ENCODE measurements at places on chromosomes 1 and 21.

- no peak for DNase-seq
These were observed 43.7 kb upstream of the LRRC7 start for GRCh38 chr1:69524015-69524414.

GRCh38 chr1:212167098-212167497 is 118.1 kb upstream of the PPP2R5A start:
- no peak for DNase-seq

- no peak for DNase-seq
These were observed 35.6 kb downstream of the ADARB1 start for GRCh38 chr21:45109831-45110492.

DNA sequence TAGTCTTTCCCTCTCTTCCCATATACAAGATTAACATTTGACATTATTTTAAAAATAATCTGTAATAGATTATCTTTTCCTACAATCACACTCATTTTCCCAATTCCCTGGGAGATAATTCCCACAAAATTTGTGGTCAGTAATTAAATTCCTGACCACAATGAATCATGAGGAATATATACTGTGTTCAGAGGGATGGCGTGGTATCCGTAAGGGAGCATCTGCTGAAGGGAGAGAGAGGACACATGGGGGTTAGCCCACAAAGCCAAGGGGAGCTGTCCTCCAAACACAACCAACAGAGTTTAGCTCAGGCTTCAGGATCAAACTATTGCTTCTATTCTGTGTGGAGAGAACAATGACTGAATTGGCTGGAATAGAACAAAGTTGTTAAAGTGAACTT is 57.1 kb upstream of the PPP2R5A start:
- DNase-seq = no peak

Measured in H54 (cell line).